ENCODE measurements at places on chromosomes 6 and 20.

DNA sequence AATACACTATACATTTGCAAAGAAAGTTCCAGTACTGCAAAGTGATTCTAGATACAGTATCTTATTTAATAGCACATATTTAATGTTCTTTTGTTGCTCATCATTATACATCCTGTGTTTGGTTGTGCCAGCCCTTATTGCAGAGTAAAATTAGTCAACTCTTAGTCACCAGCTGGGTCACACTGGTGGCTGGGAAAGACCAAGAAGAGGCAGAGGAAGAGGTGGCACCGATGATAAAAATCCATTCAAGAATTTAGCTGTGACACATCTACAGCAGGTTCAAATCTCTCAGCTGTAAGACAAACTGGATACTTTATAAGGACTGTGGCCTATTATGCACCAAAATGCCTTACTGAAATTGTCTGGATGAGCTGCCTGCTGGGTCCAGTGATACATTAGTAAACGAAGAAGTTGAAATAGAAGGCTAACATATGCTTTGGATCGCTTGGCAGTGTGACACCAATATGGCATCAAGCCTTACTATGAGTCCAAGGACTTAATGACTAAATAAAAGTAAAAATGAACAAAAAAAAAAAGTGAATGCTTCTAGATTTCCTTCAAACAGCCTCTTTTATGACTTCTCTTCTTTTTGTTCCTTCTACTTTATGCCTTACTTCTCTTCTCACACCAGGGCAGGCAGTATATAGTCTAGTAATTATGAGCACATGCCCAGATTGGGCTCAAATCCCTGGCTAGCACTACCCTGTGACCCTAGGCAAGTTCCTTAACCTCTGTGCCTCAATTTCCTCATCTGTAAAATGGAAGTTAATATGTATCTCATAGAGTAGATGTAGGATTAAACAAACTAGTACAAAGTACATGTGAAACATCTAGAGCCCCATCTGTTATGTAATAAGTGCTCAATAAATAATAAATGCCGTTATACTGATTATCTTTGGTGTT is 29.4 kb upstream of the RNF8 start:
- H3K4me3 ChIP-seq, result no peak overlapping the region
- H3K27ac ChIP-seq, result no peak overlapping the region
- DNase-seq, result peak; percentile 22
- no peaks in the 10 kb centered on the region for H3K27me3 ChIP-seq

GRCh38 chr20:19671374-19671773 is 86.7 kb upstream of the RIN2 start:
- no peak overlapping the region for H3K4me3 ChIP-seq

DNA sequence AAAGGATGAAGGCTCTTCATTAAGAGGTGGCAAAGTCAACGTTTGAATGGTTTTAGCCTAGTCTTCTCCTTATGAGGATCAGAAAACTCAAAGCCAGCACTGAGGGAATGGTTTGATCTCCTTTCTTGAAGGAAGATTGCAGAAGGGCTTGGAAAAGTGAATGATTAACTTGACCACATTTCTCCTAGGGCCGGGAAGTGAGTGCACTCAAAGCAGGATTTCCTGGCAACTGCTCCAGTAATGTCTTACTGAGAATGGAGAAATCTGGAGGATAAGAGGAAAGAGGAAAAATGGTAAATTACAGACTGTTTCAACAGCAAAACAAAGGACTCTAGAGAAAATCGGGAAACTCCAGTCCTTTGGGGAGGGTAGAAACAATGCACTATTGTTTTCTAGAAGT is 189.0 kb upstream of the FOXA2 start:
- no peak overlapping the region for H3K27ac ChIP-seq
- no peaks in the 10 kb centered on the region for H3K36me3 ChIP-seq
- no peaks in the 10 kb centered on the region for H3K4me1 ChIP-seq
- H3K4me3 ChIP-seq, result no peak overlapping the region
- H3K27me3 ChIP-seq, result no peaks in the 10 kb centered on the region

GRCh38 chr6:30074331-30075093 is 1.1 kb downstream of the RNF39 start:
- peaks cover 19% of the 10 kb centered on the region for H3K36me3 ChIP-seq
- no peak overlapping the region for H3K4me3 ChIP-seq
- no peak for DNase-seq
- H3K27me3 ChIP-seq, result peaks cover 74% of the 10 kb centered on the region

DNA sequence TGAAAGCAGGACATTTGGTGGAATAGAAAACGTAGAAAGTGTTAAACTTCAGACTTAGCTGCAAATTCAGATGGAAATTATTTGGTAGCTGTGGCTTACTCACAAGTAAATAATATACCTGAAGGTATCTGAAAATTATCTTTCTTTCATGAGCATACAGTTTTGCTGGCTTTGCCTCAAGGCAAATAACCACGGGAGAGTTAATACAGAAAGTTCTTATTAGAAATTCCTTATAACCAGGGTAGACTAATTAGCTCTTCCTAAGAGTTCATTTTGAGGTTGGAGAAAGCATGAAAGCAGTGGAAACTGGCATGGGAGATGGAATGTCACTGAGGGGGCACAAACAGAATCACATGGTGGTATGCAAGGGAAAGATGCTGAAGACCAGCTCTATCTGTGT is 217.5 kb downstream of the CD83 start:
- H3K4me1 ChIP-seq, result no peaks in the 10 kb centered on the region
- H3K36me3 ChIP-seq, result no peaks in the 10 kb centered on the region
- no peak overlapping the region for H3K4me3 ChIP-seq
- no peaks in the 10 kb centered on the region for H3K27me3 ChIP-seq
- no peak overlapping the region for H3K27ac ChIP-seq

GRCh38 chr6:73690056-73690455 is 5.9 kb upstream of the CD109 start:
- H3K4me1 ChIP-seq, result peaks cover 9% of the 10 kb centered on the region
- H3K4me3 ChIP-seq, result no peak overlapping the region
- no peak overlapping the region for H3K27ac ChIP-seq
- H3K36me3 ChIP-seq, result no peaks in the 10 kb centered on the region
- peaks cover 31% of the 10 kb centered on the region for H3K27me3 ChIP-seq
- no peak for DNase-seq

GRCh38 chr20:48697845-48698491 is 129.8 kb downstream of the PREX1 start:
- peaks cover 81% of the 10 kb centered on the region for H3K36me3 ChIP-seq
- no peaks in the 10 kb centered on the region for H3K27me3 ChIP-seq
- H3K4me3 ChIP-seq, result no peak overlapping the region
- H3K27ac ChIP-seq, result peak overlapping the region; percentile 62

DNA sequence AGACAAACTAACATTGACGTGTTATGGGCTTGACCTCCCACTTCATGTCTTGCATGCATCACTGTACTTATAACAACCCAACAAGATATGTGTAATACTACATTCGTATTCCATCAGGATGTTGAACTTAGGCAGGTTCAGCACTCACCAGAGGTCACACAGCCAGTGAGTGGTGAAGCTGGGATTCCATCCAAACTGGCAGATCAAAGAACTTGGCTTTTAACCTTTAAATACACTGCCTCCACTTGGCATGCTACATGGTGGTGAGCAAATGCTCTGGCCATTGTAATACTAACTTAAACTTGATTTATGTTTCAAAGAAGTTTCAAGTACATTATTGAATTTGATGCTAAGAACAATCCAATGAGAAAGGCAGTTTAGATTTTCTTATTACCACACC is 10.7 kb upstream of the HDDC2 start:
- no peak overlapping the region for H3K27ac ChIP-seq
- no peaks in the 10 kb centered on the region for H3K36me3 ChIP-seq
- H3K4me3 ChIP-seq, result no peak overlapping the region

- no peak overlapping the region for H3K27ac ChIP-seq
- H3K36me3 ChIP-seq, result no peaks in the 10 kb centered on the region
- H3K4me3 ChIP-seq, result no peak overlapping the region
- H3K27me3 ChIP-seq, result no peaks in the 10 kb centered on the region
Measured at GRCh38 chr20:52438326-52438963, 246.9 kb upstream of the ZFP64 start.

DNA sequence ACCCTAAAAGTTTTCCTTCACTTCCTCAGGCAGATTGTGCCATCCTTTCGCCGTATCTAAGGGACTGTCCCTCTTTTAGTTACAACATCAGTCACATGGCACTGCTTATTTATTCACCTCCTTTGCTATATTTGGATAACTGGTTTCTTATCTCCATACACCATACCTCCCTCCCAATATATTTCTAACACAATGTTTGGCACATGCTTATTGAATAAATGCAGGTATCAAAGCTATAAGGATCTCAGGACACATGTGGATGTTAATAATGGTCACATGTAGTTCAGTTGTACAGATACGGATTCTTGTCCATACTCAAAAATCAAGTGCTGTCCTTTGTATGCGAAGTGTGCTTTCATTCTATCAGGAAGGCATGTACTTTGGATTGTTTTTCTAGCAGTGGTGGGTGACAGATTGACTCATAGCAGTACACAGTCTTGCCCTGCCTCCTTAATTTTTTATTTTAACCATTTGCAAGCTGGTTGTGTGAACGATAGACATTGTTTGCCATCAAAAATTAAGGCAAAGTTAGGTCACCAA is 407.1 kb upstream of the RUNX2 start:
- peaks cover 47% of the 10 kb centered on the region for H3K4me1 ChIP-seq
- H3K27ac ChIP-seq, result no peak overlapping the region
- no peaks in the 10 kb centered on the region for H3K27me3 ChIP-seq
- no peak overlapping the region for H3K4me3 ChIP-seq

- H3K36me3 ChIP-seq, result no peaks in the 10 kb centered on the region
- no peak for DNase-seq
- H3K27me3 ChIP-seq, result no peaks in the 10 kb centered on the region
- no peaks in the 10 kb centered on the region for H3K4me1 ChIP-seq
- H3K4me3 ChIP-seq, result no peak overlapping the region
Measured at GRCh38 chr6:112931832-112932231, 584.7 kb downstream of the RFPL4B start.
